WTC11 (cell line): ENCODE measurements at places on chromosomes 3 and 15. TPM values are rescaled to one million over a fixed set of nuclear protein-coding genes. Genes with fewer than 3 reads are reported as not detected.

DNA sequence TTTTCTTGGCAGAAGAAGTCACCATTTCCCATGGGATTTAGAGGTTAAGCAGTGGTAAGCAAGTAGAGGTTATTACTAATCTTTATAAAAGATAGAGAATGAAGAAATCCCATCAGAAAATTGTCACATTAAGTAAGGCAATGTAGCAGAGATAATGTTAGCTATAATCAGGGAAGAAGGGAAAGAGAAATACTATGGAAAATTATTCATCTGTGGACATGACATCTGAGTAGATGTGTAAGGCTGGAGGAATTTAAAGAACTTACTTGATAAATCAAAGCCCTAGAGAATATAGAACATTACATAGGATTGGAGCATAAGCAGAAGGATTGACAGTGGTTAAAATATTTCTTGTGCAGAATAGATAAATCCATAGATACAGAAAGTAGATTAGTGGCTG, 553.1 kb upstream of the CBLB start:
- no peaks in the 10 kb centered on the region for H3K36me3 ChIP-seq
- H3K27ac ChIP-seq: no peak overlapping the region
- no peaks in the 10 kb centered on the region for H3K27me3 ChIP-seq
- H3K4me1 ChIP-seq: no peaks in the 10 kb centered on the region
- no peak overlapping the region for H3K4me3 ChIP-seq
- DNase-seq: no peak

GRCh38 chr15:82047453-82048400, 1.9 kb upstream of the MEX3B start:
- DNase-seq: peak; percentile 39
- H3K36me3 ChIP-seq: no peaks in the 10 kb centered on the region
- H3K4me1 ChIP-seq: peaks cover 30% of the 10 kb centered on the region
- peak overlapping the region; percentile 82 for H3K4me3 ChIP-seq

The SEMA5B gene
- total RNA-seq: 20.4 to 22.0 TPM (median 20.7 TPM) in 3 replicates

DNA sequence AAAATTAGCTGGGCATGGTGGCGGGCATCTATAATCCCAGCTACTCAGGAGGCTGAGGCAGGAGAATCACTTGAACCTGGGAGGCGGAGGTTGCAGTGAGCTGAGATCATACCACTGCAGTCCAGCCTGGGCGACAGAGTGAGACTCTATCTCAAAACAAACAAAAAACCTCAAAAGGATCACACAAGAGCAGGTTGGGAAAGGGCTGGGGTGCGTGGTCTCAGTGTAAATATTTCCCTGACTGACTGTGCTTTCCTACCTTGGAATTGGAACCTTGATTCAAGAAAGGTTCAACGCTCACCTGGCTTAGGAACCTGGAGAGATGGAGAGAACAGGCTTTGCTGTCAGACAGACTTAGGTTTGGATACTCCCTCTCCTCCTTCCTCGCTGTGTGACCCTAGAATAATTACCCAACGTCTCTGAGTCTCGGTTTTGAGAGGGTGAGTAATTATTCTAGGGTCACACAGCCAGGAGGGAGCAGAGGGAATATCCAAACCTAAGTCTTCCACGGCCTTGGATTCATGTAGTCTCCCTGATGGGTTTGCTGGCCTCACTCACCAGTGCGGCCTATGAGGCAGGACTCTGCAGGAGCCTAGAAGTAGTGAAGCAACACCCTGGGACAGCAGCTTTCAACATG, 24.6 kb downstream of the CYP19A1 start:
- H3K27ac ChIP-seq: no peak overlapping the region
- no peaks in the 10 kb centered on the region; the same call in 1 of the 2 replicates for H3K27me3 ChIP-seq
- no peak for DNase-seq
- no peaks in the 10 kb centered on the region for H3K36me3 ChIP-seq

- H3K4me1 ChIP-seq: no peaks in the 10 kb centered on the region; the same call in 1 of the 2 replicates
- no peaks in the 10 kb centered on the region for H3K27me3 ChIP-seq
- H3K27ac ChIP-seq: no peak overlapping the region
- H3K36me3 ChIP-seq: no peaks in the 10 kb centered on the region
Observed at GRCh38 chr3:102060814-102061213, 211.5 kb downstream of the NFKBIZ start.

The CPN2 gene
- total RNA-seq: 0.09 to 0.14 TPM in 2 of 3 replicates, not detected in the other

GRCh38 chr3:13594991-13595421, 46.1 kb downstream of the FBLN2 start:
- no peaks in the 10 kb centered on the region for H3K36me3 ChIP-seq
- DNase-seq: no peak
- H3K27ac ChIP-seq: no peak overlapping the region
- no peak overlapping the region for H3K4me3 ChIP-seq

The GOLGA8G gene
- not detected in 3 replicates for total RNA-seq

DNA sequence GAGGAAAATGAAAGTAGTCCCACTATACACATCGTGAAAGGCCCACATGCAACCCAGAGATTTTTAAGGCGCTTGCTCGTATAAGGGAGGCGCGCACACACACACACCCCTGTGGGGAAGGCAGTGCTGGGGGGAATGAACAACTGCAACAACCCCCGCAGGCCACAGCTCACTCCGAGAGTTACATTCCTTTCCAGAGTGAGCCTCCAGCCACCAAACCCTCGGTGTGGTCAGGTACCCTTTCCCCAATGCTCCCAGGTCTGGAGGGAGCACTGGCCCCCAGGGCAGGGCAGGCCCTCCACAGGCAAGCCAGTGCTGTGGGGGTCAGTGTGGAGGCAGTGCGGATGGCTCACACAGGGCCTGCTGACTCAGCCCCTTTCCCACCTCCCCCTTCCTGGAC, 115.6 kb downstream of the OCA2 start:
- H3K27me3 ChIP-seq: no peaks in the 10 kb centered on the region
- no peak overlapping the region for H3K27ac ChIP-seq
- no peaks in the 10 kb centered on the region for H3K4me1 ChIP-seq
- no peaks in the 10 kb centered on the region for H3K36me3 ChIP-seq
- H3K4me3 ChIP-seq: no peak overlapping the region

- H3K27me3 ChIP-seq: no peaks in the 10 kb centered on the region
- H3K27ac ChIP-seq: no peak overlapping the region
- H3K4me3 ChIP-seq: no peak overlapping the region
- peaks cover 49% of the 10 kb centered on the region for H3K4me1 ChIP-seq
- no peak for DNase-seq
- no peaks in the 10 kb centered on the region for H3K36me3 ChIP-seq
Observed at GRCh38 chr3:3853544-3853943, 54.3 kb downstream of the LRRN1 start.

The NR1I2 gene
- total RNA-seq: 1.7 to 2.8 TPM (median 2.7 TPM) in 3 replicates

The TMC3 gene
- not detected in 3 replicates for total RNA-seq

The CKMT1A gene
- 34.4 to 37.4 TPM (median 36.4 TPM) in 3 replicates for total RNA-seq

The SELENOT gene
- 48.3 to 57.0 TPM (median 53.4 TPM) in 3 replicates for total RNA-seq

DNA sequence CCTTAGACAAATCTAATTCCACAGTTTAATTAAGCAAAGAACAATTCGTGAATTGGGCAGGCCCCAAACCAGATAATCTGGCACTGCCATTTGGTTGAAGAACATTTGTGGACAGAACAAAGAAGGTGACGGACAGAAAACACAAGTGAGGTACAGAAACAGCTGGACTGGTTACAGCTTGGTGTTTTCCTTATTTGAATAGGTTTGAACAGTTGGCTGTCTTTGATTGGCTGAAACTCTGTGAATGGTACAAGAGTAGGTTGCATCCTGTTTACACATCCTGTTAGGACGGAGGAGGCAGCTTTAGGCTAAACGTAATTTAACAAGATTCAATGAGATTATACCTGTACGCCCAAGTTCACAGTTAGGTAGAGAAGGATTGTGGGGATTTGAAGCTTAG, 114.4 kb downstream of the LPP start:
- H3K4me1 ChIP-seq: peaks cover 22% of the 10 kb centered on the region
- H3K36me3 ChIP-seq: no peaks in the 10 kb centered on the region
- no peak for DNase-seq
- H3K4me3 ChIP-seq: no peak overlapping the region
- no peaks in the 10 kb centered on the region for H3K27me3 ChIP-seq

The CIDEC gene
- total RNA-seq: not detected in 3 replicates

GRCh38 chr15:76464247-76464646, 127.7 kb downstream of the ISL2 start:
- H3K4me1 ChIP-seq: peaks cover 6% of the 10 kb centered on the region; the same call in 1 of the 2 replicates
- peaks cover 17% of the 10 kb centered on the region for H3K36me3 ChIP-seq
- no peak overlapping the region for H3K4me3 ChIP-seq
- H3K27me3 ChIP-seq: no peaks in the 10 kb centered on the region

The TMEM212 gene
- total RNA-seq: not detected in 3 replicates

- H3K36me3 ChIP-seq: no peaks in the 10 kb centered on the region
- no peak for DNase-seq
- H3K27me3 ChIP-seq: no peaks in the 10 kb centered on the region
- peaks cover 23% of the 10 kb centered on the region for H3K4me1 ChIP-seq
- H3K27ac ChIP-seq: peak overlapping the region; percentile 99
Observed at GRCh38 chr15:65303687-65304380, 643 bp upstream of the RNU5B-1 start.

DNA sequence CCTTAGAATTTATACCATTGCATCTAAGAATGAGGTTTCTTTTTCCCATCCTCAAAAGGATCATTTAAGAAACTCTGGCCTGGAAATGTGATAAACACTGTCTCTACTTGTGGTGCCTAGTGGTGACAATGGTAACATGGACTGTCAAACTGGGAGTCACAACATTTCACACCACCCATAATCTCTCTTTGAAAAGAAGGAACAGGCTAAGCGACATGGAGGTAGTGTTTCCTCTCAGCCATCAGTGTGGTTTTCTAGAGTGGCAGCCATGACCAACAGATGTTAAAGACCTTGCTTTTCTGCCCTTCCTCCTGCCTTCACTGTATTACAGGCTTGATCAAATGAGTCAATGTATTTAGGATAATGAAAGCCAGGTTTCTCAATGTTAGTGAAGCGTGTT, 283.1 kb upstream of the STAC start:
- no peaks in the 10 kb centered on the region for H3K36me3 ChIP-seq
- no peak overlapping the region for H3K27ac ChIP-seq
- no peak for DNase-seq
- H3K27me3 ChIP-seq: no peaks in the 10 kb centered on the region

- H3K36me3 ChIP-seq: no peaks in the 10 kb centered on the region
- H3K4me3 ChIP-seq: no peak overlapping the region
- H3K27me3 ChIP-seq: no peaks in the 10 kb centered on the region
- H3K4me1 ChIP-seq: peaks cover 10% of the 10 kb centered on the region
- no peak for DNase-seq
Observed at GRCh38 chr3:14874784-14875183, 56.0 kb downstream of the FGD5 start.

DNA sequence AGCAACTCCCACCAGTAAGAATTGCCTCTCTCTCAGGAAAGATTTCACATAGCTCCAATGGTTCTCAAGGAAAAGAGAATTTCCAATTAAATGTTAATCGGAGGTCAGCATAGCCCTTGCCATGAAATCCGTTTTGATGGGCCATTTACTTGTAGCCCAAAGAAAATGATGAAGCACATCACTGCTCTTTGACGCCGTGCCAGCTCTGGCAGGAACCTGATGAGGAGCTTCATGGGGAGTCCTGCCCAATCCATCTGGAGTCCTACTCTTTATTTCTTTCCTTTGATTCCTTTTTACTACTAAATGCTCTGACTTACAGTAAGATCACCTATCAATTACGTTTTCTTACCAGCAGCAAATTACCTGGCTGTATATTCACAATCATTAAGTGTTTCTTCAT, 84.7 kb downstream of the FGF12 start:
- peaks cover 4% of the 10 kb centered on the region for H3K4me1 ChIP-seq
- H3K4me3 ChIP-seq: no peak overlapping the region
- H3K36me3 ChIP-seq: no peaks in the 10 kb centered on the region
- no peak overlapping the region for H3K27ac ChIP-seq

The ISG20 gene
- 3.8 to 5.6 TPM (median 4.5 TPM) in 3 replicates for total RNA-seq
